ENCODE measurements at places on chromosomes 12 and 14. TPM values are rescaled to one million over a fixed set of nuclear protein-coding genes. Genes with fewer than 3 reads are reported as not detected.
A peak's percentile ranks its signal among the peaks of the same experiment; 100 is the strongest.

The CPNE6 gene
- total RNA-seq: 0.12 TPM

- no peaks in the 10 kb centered on the region for H3K27me3 ChIP-seq
- no peak overlapping the region for H3K4me3 ChIP-seq
- no peaks in the 10 kb centered on the region for H3K4me1 ChIP-seq
These were observed 380.0 kb downstream of the ATP23 start for GRCh38 chr12:58321414-58321813.

DNA sequence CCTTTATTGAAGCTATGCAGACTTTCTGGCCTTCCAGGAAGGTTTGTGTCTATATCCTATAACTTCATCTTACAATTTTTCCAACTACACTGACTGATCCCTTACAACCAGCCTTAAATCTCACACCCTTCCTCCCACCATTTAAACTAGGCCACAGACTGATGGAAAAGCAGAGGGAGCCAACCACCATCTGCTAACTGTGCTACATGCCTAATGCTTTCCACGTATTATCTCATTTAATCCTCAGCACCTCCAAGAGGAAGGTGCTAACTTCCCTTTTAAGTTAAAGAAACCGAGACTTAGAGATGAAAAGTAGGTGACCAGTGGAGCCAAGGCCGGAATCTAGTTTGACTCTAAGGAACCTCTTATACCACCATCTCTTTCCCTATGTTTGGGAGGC lies 22.7 kb upstream of the BLTP3B start:
- H3K27me3 ChIP-seq: no peaks in the 10 kb centered on the region
- DNase-seq: no peak
- no peak overlapping the region for H3K27ac ChIP-seq
- peaks cover 12% of the 10 kb centered on the region for H3K4me1 ChIP-seq

GRCh38 chr14:37708481-37708880 lies 113.1 kb downstream of the TTC6 start:
- H3K4me1 ChIP-seq: no peaks in the 10 kb centered on the region
- no peak overlapping the region for H3K4me3 ChIP-seq
- H3K27me3 ChIP-seq: no peaks in the 10 kb centered on the region

DNA sequence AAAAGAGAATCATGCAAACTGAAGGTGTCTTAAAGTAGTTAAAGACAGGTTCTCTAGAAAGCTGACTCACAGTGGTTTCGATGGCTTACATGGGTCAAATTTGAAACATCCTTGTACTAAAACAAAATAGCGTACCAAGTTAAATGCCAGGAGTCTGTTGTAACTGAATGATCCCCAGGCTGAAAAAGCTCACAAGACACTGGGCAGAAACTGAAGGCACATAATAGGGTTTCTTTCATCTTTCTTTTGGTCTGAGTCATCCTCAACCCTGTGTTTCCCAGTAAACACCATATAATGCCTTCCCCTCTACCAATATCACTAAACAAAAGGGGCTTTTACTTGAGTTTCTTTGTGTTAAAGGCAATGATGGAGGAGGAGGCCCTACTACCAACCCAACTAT lies 12.8 kb downstream of the ZFYVE1 start:
- no peaks in the 10 kb centered on the region for H3K27me3 ChIP-seq
- H3K4me3 ChIP-seq: peak overlapping the region; percentile 49
- DNase-seq: peak; percentile 27
- peak overlapping the region; percentile 86 for H3K27ac ChIP-seq
- H3K4me1 ChIP-seq: peaks cover 52% of the 10 kb centered on the region

The IGFBP6 gene
- 5.7 TPM for total RNA-seq

The MYH6 gene
- total RNA-seq: 0.65 TPM

DNA sequence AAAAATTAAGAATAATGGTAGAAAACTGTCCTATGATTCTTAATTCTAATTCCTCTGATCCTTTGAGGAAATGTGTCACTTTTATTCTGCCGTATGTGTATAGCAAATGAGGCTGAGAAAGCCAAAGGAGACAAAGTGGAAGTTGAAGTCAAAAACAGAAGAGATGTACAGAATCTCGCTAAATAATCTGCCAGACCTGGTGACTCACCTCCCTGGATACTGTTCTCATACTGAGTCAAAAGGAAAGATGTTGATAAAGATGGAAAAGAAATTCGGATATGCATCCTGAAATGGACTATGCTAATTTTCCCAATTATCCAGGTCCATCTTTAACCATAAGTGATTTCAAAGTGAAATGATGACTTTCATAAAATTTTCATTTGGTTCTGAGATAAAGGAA lies 92.5 kb downstream of the DUSP6 start:
- peaks cover 5% of the 10 kb centered on the region for H3K27me3 ChIP-seq
- peaks cover 18% of the 10 kb centered on the region for H3K36me3 ChIP-seq
- DNase-seq: no peak
- peaks cover 46% of the 10 kb centered on the region for H3K4me1 ChIP-seq
- no peak overlapping the region for H3K4me3 ChIP-seq
- no peak overlapping the region for H3K27ac ChIP-seq

DNA sequence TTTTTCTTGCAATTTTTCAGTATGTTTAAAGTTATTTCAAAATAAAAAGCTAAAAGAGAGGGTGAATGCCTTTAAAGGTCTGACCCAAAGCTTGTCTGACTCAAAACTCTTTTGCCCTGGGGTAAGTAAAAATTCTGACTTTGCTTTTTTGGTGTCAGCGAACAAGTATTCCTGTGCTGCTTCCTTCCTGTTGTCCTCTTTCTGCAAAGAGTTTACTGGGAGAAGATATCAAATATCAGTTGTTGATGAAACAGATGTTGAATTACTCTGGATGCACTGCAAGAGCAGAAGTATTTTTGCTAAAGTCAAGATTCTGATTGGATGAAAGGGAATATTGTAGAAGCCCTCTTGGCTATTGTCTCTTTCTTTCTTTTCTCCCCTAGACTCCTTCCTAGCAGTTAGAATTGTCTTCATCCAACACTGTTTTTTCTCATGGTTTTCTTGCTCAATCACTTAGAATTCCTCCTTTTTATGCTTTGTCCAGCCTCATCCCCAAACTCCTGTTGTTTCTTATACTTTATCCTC lies 62.0 kb downstream of the DACT1 start:
- no peak for DNase-seq
- H3K36me3 ChIP-seq: no peaks in the 10 kb centered on the region
- H3K27ac ChIP-seq: no peak overlapping the region
- no peaks in the 10 kb centered on the region for H3K27me3 ChIP-seq
- peaks cover 24% of the 10 kb centered on the region for H3K4me1 ChIP-seq

- peak overlapping the region; percentile 88 for H3K4me3 ChIP-seq
- peaks cover 63% of the 10 kb centered on the region for H3K4me1 ChIP-seq
- no peaks in the 10 kb centered on the region for H3K27me3 ChIP-seq
- H3K27ac ChIP-seq: peak overlapping the region; percentile 97
These were observed 4.1 kb downstream of the CLEC2D start for GRCh38 chr12:9673404-9674225.

DNA sequence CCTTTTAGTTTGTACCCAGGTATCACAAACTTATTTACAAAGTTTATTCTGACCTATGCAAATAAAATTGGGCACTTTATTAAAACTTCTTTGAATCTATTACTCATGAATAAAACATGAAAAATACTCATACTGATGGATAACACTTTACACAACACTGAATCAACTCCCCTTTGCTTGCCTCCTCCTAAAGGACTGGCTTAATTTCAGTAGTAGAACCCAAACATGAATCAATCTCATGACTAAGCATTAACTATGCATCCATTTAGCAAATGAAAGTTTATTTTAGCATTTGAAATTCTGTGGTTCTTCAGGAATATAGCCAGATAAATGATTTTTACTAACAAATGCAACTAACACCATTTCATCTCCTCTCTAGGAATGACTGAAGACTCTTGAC lies 32.4 kb downstream of the DENND5B start:
- H3K4me3 ChIP-seq: no peak overlapping the region
- no peaks in the 10 kb centered on the region for H3K4me1 ChIP-seq
- no peak overlapping the region for H3K27ac ChIP-seq
- H3K36me3 ChIP-seq: peaks cover 2% of the 10 kb centered on the region

The SLC25A47 gene
- not detected for total RNA-seq

GRCh38 chr14:90088176-90088575 lies 26.4 kb downstream of the KCNK13 start:
- H3K36me3 ChIP-seq: no peaks in the 10 kb centered on the region
- peaks cover under 1% of the 10 kb centered on the region for H3K4me1 ChIP-seq
- H3K27ac ChIP-seq: no peak overlapping the region

DNA sequence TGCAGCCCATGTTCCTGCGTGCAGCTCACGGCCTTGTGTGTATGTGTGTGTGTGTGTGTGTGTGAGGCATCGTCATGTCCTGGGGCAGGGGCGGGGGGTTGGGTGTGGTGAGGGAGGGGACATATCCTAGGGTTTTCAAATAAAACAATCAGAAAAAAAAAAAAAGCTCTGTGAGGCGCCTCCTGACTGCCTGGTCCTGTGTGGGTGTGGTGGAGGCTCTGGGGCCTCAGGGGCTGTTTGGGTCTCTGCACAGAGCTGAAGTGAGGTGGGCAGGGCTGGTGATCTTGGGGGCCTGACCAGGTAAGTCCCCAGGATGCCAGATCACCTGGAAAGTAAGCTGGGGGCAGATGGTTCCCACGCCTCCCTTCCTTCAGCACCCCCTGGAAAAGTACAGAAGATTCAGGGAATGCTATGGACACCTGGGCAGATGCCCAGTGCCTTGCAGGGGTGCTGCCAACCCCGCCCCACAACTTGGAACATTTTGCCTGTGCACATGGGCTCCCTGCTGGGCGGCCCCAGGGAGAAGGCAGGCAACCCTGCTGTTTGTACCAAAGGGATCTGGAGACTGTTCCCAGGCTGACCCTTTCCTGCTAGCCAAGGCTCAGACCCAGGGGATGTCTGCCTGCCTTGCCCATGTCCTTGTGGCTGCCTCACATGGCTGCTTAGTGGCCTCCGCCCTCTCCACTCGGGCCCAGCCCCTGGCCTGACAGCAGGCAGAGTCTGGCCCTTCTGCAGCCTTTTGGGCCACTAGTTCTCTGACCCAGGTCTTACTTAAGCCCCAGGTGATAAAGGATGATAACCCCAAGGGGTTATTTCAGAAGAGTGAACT lies 28.8 kb downstream of the CLSTN3 start:
- peaks cover 6% of the 10 kb centered on the region for H3K4me1 ChIP-seq
- peaks cover 19% of the 10 kb centered on the region for H3K27me3 ChIP-seq
- no peaks in the 10 kb centered on the region for H3K36me3 ChIP-seq
- no peak overlapping the region for H3K27ac ChIP-seq
- no peak for DNase-seq

The PPHLN1 gene
- total RNA-seq: 63.1 TPM

DNA sequence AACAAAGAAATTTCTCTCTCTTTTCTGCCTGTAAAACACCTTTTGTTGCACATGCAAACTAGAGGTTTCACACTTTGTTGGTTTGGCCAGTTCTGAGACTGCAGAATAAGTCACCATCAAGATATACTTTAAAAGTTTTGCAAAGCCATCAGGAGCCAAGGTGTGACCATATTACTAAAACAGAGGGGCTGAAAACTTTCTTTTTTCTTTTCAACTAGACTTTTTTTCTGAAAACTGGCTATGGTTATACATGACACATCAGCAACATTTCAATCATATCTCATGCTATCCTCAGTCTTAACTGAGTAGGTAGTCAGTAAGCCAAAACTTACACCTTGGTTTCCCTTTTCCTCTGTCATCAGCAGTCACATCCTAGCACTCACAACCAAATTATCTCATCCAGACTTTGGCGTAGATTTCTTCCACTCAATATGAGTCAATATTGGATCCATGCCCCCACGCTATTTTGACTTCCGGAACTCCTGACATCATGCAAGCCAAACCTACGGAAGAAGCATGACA lies 4.1 kb upstream of the IFNG start:
- H3K4me1 ChIP-seq: peaks cover 9% of the 10 kb centered on the region
- H3K4me3 ChIP-seq: peak overlapping the region; percentile 7
- peak overlapping the region; percentile 12 for H3K27ac ChIP-seq
- no peaks in the 10 kb centered on the region for H3K27me3 ChIP-seq
- H3K36me3 ChIP-seq: no peaks in the 10 kb centered on the region

DNA sequence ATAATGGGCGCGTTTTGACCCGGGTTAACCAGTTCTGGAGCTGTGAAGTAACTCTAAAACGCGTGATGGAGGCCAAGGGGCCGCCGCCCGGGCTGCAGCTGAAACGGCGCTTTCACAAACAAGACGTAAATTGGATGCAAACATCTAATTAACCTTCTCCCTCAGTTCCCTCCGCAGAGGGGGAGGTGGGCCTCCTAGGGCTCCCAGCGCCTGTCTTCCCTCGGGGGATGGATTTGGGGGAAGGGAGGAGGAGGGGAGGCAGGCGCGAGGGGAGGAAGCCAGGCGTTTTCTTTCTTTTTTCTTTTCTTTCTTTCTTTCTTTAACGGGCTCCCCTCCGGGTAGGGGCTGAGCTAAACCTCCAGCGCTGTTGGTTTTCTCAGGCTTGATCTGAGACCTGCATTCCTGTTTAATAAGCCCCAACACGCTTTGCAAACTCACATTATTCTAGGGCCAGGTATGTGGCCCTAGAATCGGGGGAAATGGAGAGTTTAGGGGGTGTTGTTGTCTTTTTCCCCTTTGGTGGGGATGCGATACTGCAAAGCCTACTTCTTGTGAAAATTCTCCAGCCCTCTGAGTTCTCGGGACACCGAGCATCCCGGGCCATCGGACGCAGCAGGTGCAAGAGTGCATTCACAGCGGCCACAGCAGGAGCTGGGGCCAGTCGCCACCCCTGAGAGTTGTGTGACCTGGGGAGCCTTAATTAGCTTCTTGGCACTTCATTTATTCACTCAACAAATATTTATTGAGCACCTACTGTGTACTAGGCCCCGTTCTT lies 43.6 kb upstream of the LHX5 start:
- DNase-seq: no peak
- no peak overlapping the region for H3K27ac ChIP-seq
- no peak overlapping the region for H3K4me3 ChIP-seq
- H3K4me1 ChIP-seq: peaks cover 4% of the 10 kb centered on the region

The NR1H4 gene
- total RNA-seq: not detected

GRCh38 chr14:81946834-81947798 lies 413.5 kb upstream of the SEL1L start:
- no peak overlapping the region for H3K27ac ChIP-seq
- H3K4me1 ChIP-seq: no peaks in the 10 kb centered on the region
- H3K4me3 ChIP-seq: no peak overlapping the region
- H3K27me3 ChIP-seq: no peaks in the 10 kb centered on the region
- H3K36me3 ChIP-seq: no peaks in the 10 kb centered on the region

- no peak overlapping the region for H3K27ac ChIP-seq
- peaks cover 2% of the 10 kb centered on the region for H3K36me3 ChIP-seq
- no peaks in the 10 kb centered on the region for H3K27me3 ChIP-seq
- peaks cover 9% of the 10 kb centered on the region for H3K4me1 ChIP-seq
- DNase-seq: no peak
These were observed 62.4 kb upstream of the MED13L start for GRCh38 chr12:116339800-116340371.

The SINHCAF gene
- total RNA-seq: 216 TPM

GRCh38 chr12:131327521-131328488 lies 374.1 kb downstream of the ADGRD1 start:
- no peak overlapping the region for H3K4me3 ChIP-seq
- H3K27me3 ChIP-seq: peaks cover 9% of the 10 kb centered on the region
- no peak for DNase-seq

- H3K27ac ChIP-seq: no peak overlapping the region
- DNase-seq: no peak
- no peaks in the 10 kb centered on the region for H3K4me1 ChIP-seq
- H3K4me3 ChIP-seq: no peak overlapping the region
- no peaks in the 10 kb centered on the region for H3K36me3 ChIP-seq
- H3K27me3 ChIP-seq: no peaks in the 10 kb centered on the region
These were observed 554.8 kb downstream of the DIO2 start for GRCh38 chr14:79656496-79656895.

All from activated T-cell treated with anti-CD3 and anti-CD28 coated beads, Interleukin-2, amount 50 U/mL, for 72 hours (primary cell).